ENCODE measurements at places on chromosomes 12 and 14. TPM values are rescaled to one million over a fixed set of nuclear protein-coding genes. Genes with fewer than 3 reads are reported as not detected.

DNA sequence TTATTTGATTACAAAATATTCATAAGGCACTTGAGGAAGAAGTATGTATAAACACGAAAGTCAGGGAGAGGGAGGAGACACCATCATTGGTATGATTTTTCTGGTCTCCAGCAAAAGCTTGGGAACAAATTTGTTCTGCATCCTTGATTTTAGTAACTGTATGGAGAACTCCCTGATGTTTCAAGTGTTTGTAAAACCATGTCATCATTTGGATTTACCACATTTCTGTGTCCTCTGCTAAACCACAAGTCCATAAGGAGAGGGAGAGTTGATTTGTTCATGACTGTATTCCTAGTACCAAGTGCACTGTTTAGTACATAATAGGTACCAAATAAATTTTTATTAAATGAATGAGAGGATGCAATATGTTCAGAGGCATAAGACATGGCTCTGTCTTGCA is 181.1 kb downstream of the BTG1 start:
- DNase-seq, result no peak

GRCh38 chr14:24198814-24199524 is 3.7 kb upstream of the TM9SF1 start:
- no peak for DNase-seq

- DNase-seq, result no peak
Observed at GRCh38 chr14:99576761-99577705, 27.0 kb downstream of the CCDC85C start.

- DNase-seq, result no peak
Observed at GRCh38 chr12:124530637-124531263, 36.7 kb downstream of the NCOR2 start.

GRCh38 chr14:68908803-68909202 is 70.3 kb downstream of the ACTN1 start:
- DNase-seq, result no peak

GRCh38 chr12:117863002-117863709 is 105.6 kb downstream of the KSR2 start:
- no peak for DNase-seq

DNA sequence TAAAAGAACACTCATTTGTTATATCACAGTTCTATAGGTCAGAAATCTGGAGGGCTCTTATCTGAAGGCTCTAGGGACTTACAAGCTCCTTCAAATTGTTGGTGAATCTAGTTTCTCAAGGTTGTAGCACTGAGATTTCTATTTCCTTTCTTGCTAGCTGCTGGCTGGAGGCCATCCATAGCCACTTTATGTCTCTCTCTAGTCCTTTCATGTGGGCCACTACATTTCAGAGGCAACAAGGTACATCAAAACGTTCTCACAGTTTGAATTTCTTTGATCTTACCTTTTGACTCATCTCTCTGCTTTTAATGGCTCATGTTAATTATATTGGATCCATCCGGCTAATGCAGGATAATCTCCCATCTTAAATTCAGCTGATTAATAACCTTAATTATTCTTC is 286.8 kb downstream of the DIO2 start:
- DNase-seq, result no peak

DNA sequence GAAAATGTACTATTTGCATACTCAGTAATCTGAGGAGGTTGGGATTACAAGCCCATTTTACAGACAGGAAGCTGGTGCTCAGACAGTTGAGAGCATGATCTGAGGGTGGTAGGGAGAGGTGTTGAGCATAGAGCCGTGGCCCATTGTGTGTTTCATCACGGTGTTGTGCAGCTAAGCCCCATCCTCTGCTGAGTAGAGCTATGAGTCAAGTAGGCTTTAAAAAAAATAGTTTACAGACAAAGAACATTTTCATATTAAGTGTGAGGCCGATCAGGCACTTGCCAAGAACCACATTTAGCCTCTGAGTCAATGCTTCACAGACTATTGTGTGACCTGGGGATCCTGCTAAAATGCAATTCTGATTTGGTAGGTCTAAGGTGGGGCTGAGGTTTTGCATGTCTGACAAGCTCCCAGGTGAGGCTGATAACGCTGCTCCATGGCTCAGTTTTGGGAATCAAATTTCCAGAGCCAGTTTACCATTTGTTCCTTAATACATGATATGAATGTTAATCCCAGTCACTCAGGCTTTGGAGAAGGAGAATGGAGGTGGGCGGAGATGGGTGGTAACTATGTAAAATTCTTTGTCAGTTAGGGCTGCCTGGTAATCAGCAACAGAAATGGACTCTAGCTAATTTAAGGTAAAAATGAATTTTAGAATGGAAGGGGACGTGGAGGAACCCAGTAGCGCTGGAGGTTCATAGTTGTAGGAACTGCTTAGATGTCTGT is 22.2 kb downstream of the ZNF664 start:
- no peak for DNase-seq

- DNase-seq, result peak; percentile 91
Observed at GRCh38 chr12:132761921-132762583, 420 bp upstream of the ANKLE2 start.

DNA sequence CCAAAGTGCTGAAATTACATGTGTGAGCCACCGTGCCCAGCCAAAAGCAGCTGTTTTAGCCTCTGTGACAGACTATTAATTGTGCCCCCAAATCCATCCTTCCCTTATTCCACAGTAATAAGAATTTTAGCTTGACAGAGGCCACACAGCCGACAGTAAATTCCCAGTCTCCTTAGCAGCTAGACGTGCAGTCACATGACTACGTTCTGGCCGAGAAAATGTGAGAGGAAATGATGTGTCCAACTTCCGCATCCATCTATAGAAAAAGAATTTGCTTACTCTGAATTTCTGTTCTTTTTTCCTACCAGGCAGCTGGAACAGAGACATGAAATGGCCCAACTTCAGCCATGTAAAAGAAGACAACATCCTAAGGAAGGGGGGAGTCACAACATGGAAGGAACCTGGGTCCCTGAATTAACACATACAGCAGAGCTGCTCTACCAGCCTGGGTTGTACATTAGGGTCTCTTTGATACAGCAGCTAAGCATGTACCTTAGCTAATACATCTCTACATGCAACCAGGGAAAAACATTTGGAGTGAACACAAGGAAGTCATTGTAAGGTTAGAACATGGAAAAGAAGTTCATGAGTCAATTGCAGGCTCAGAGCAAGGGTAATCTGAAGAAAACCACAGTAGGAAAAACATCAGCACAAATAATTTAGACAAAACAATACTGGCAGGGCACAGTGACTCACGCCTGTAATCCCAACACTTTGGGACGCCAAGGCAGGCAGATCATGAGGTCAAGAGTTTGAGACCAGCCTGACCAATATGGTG is 35.5 kb downstream of the CIT start:
- no peak for DNase-seq

- no peak for DNase-seq
Observed at GRCh38 chr14:100736269-100737180, 9.8 kb downstream of the DLK1 start.

DNA sequence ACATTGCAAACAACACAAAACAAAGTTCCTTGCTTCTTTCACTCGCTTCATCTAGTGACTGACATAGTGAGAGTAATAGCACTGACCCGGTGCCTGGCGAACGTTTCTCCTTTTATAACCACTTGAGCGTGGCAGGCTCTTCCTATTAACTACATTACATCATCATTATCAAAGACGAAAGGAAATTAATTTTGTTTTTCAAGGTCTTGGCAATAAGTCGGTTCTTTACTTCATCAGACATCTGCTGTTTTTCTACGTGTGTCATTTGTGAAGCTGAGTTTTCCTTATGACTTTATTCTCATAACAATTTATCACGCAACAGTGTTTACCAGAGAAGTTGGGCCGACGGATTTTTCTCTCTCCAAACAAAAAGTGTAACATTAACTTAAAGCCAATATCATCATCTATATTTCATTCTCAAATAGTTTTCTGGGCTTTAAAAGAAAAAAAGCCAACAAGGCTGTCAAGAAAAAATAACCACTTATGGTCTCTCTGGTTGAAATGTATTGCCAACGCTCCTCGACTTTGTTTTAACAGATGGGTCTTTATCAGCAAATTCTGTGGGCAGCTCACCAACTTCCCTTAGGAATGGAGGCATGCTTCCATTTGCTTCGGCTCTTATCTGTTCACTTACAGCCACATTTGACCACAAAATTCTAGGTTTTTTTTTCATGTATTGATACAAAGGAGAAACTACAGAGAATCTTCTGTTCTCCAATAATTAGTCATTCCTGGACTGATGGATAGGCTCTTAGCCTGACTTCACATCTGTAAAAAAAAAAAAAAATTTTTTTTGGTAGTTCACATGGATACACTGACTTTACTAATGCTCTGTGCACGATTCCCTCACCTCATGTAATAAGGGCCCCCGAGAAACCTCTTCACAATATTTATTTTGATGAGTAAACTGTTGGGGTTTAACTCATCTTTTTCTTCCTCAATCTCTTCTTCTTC is 97.1 kb upstream of the CDKN3 start:
- no peak for DNase-seq

DNA sequence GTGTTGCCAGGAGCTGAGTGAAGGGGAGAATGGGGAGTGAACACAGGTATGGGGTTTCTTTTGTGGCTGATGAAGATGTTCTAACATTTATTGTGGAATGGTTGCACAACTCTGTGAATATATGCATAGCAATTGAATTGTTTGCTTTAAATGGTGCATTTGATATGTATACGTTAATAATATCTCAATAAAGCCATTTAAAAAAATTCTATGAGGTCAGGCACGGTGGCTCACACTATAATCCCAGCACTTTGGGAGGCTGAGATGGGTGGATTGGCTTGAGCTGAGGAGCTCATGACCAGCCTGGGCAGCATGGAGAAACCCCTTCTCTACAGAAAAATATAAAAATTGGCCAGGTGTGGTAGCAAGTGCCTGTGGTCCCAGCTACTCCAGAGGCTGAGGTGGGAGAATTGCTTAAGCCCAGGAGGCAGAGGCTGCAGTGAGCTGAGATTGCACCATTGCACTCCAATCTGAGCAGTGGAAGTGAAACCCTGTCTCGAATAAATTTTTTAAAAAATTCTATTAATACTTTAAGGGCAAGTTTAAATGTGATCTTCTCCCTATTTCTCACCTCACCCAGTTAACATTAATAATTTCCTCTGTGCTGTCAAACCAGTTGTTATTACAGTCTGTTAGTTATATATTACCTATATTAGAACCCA is 65.3 kb downstream of the DENND5B start:
- no peak for DNase-seq

DNA sequence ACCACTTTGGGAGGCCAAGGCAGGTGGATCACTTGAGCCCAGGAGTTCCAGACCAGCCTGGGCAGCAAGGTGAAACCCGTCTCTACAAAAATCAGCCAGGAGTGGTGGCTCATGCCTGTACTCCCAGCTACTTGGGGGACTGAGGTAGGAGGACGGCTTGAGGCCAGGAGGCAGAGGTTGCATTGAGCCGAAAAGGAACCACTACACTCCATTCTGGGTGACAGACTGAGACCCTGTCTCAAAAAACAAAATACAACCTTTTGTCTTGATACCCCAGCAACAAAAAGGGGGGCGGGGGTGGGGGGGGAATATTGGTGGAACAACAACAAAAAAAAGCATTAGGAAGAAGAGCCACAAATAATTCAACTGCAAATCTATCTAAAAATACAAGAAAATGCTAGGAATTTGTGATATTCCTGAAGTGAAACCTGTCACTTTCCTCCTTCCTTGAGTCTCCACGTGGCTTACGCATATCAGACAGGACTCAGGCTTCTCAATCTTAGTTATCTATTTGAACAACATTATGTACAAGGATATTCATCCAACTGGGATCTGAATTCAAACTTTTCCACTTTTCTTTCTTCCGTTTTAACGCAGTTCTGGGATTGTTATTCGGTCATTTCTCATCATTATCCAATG is 1.3 kb downstream of the R3HDM2 start:
- DNase-seq, result no peak

- no peak for DNase-seq
Observed at GRCh38 chr14:75859746-75860145, 122.0 kb downstream of the TGFB3 start.

DNA sequence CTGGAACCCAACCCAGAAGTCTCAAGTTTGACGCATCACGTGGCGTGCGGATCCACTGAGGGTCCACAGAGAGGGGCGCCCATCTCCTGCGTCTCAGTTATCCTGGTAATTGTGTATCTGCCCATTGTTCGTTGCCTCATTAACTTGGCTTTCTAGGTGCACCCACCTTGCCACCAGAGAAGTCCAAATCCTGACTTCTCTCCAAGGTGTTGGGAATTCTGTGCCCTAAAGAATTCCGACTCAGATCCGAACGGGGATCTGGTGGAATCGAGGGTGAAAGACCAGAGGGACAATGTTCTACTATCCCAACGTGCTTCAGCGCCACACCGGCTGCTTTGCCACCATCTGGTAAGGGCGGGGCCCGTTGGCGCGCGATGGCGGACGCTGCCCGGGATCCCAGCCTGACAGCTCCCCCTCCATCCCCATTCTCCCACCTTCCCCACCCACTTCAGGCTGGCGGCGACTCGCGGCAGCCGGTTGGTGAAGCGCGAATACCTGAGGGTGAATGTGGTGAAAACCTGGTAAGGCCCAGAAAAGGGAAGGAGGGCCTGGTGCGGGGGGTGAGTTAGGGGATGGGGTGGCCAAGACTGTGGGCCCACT is 481 bp downstream of the REC8 start:
- no peak for DNase-seq

GRCh38 chr12:46556105-46556559 is 183.6 kb upstream of the SLC38A2 start:
- DNase-seq, result no peak

DNA sequence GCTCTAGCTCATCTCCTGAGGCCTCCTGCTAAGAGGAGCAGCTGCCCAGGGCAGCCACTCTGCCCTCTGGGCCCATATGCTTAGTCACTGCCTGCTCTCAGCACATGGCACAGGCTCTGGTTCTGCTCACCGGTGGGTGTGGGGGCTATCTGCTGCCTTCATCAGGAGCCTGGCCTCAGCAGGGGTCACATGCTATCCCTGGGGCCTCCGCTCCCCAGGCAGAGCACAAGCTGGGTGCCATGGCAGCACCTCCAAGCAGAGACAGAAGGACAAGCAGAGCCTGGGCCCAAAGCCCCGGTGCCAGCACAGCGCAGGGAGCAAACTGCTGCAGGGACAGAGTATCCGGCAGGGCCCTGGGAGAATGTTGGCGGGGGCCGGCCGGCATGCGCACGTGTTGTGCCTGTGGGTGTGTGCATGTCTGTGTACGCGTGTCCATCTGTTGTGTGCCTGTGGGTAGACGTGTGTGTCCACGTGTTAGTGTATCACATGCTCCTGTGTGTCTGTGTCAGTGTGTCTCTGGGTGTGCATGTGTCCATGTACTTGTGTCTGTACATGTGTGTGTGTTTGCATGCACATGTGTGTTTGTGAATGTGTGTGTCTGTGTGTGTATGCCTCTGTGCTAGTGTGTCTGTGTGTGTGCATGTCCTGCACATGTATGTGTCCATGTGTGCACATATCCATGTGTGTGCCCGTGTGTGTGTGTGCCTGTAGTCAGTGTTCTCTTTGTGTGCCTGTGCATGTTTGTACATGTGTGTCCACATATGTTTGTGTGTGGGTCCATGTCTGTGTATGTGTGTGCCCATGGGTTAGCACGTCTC is 326.9 kb downstream of the TMEM121 start:
- DNase-seq, result no peak

- no peak for DNase-seq
Observed at GRCh38 chr12:11697670-11698387, 48.4 kb downstream of the ETV6 start.

- no peak for DNase-seq
Observed at GRCh38 chr12:109880938-109881337, 597 bp upstream of the GLTP start.

- no peak for DNase-seq
Observed at GRCh38 chr12:104435175-104435574, 21.6 kb upstream of the CHST11 start.

The IL22 gene
- 0.64 TPM for total RNA-seq

The MLH3 gene
- 16.7 TPM for total RNA-seq

Data from activated naive CD8-positive, alpha-beta T cell treated with anti-CD3 and anti-CD28 coated beads for 36 hours (primary cell).